Stimulated activated CD8-positive, alpha-beta memory T cell treated with anti-CD3 and anti-CD28 coated beads, Interleukin-4, amount 100 ng/mL, for 4 hours (primary cell): ENCODE measurements at places on chromosomes 7 and 10.

GRCh38 chr10:16700331-16700730, 116.9 kb downstream of the RSU1 start:
- DNase-seq = no peak

- DNase-seq = no peak
These were observed 74.8 kb downstream of the CDK13 start for GRCh38 chr7:40024841-40025240.

GRCh38 chr10:79004311-79004710, 64.5 kb upstream of the ZMIZ1 start:
- DNase-seq = no peak

GRCh38 chr7:23345601-23346000, 46.5 kb downstream of the MALSU1 start:
- DNase-seq = no peak

DNA sequence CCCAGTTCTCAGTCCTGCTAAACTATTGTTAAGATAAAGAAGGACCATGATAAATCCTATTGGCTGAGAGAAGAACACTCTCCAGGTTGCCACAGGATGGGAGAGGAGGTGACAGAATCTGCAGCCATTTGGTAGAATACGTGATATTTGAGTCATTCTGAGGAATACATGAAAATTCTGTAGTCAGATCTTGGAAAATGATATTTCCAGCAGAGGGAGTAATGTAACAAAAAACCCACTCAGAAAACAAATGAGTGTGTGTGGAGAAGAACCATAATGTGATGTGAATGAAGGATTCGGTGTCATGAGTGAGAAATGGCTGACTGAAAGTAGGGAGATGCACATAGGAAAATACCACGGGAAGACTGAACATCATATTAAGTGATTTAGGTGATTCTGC, 128.5 kb upstream of the PFKP start:
- DNase-seq = no peak

GRCh38 chr7:144437370-144438191, 34.1 kb upstream of the NOBOX start:
- DNase-seq = no peak

GRCh38 chr7:114886241-114886640, 35.7 kb upstream of the MDFIC start:
- DNase-seq = no peak

DNA sequence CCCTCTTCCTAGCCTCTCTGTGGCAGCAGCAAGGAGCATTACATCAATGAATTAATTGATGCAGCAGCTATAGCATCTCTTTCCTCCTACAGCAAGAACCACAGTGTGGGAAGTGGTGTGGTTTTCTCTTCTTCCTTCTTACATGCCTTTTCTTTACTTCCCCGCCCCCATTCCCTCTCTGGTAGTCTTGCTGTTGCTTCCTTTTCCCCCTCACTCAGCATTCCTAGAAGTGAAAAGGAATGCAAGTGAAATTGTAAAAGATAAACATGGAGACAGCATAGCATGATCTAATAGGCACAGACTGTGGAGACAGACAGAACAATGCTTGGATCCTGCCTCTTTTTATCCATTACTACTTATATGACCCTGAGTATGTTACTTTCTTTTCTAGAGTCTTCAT, 370.5 kb upstream of the BMPER start:
- no peak for DNase-seq

DNA sequence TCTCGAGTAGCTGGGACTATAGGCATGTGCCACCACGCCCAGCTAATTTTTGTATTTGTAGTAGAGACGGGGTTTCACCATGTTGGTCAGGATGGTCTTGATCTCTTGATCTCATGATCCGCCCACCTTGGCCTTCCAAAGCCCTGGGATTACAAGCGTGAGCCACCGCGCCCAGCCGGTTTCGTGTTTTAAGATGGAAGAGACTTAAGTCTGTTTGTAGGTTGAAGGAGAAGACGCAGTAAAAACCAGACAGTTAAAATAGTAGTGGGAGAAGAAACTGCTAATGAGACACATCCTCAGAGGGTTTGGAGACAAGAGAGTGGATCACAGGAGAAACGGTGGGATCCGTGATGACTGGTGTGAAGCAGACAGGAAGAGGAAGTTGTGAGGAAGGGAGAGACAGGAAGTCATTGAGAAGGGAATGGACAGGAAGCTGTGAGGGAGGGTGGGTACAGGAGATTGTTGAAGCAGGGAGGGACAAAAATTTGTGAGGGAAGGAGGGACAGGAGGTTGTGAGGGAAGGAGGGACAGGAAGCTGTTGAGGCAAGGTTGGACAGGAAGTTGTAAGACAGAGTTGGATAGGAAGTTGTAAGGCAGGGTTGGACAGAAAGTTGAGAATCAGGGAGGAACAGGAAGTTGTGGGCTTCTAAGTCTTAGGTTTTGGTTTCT, 115.5 kb downstream of the WDFY4 start:
- DNase-seq = no peak

- no peak for DNase-seq
These were observed 156.4 kb downstream of the PRPF18 start for GRCh38 chr10:13743101-13743693.

DNA sequence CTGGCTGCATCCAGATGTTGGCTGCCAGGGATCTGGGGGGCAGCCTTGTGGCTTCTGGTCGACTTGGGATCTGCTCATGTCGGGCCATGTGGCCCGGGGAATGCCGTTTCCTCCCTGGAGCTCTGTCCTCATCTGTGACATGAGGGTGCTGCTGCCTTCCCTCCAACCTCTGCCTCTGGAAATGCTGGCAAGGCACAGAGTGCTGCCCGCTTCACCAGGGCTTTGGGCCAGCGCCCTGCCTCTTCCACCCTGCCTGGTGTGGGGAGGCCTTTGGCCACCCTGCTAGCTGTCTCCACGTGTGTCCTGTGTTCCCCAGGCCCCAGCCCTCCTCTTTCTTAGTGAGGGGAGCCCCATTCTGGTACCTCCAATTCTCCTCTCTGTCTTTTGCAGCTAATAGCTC, 5.8 kb upstream of the SMARCD3 start:
- DNase-seq = no peak

DNA sequence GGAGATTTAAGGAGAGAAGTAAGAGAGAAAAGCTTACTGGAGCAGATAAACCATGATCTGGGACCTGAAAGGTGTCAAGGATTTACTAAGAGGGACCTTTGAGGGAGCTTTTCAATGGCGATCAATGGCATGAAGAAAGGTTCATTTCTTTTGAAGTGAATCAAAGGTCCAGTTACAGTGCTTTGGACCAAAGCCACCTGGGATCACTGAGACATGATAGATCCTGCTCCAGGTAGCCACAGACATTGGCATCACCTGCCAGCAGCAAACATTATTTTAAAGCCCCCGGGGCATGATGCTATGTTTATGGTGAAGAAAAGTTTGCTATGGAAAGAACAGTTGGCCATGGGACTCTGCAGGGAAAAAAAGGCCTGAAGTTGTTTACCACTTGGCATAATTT, 109.4 kb downstream of the SLC25A13 start:
- no peak for DNase-seq

DNA sequence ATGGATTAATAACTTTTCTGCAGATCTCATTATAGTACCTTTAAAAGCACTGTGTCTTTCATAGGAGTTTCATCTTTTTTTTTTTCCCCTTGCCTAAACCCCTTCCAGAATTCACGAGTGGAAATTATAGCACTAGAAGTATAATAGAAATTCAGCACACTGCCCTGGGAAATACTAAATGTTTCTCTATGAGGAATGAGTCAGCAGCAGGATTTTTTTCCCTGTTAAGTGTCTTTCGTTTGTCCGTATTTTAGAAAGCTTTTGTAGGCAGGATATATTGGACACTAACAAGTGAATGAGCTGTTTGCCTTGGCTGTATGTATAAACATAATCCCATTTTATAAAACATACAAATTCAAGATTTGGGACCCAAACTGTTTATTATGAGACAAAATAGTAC, 105.8 kb downstream of the EXOC4 start:
- DNase-seq = no peak

DNA sequence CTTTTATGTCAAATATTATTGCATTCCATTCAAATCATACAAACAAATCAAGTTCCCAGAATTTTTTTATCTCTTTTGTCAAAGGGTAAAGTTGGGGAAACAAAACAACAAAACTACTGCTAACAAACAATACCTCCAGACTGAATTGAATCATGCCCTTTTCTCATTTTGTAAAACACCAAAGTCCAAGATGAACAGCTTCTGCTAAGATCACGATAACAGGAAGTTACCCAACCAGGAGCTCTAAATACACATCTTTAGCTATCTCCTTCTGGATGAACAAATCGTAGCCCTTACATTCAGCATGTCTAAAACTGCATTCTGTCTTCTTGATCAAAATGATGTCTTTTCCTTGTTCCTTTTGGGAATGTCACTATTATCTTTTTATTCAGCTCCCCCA, 97.4 kb downstream of the CTTNBP2 start:
- no peak for DNase-seq

GRCh38 chr7:145293228-145293701, 457.4 kb upstream of the TPK1 start:
- no peak for DNase-seq

GRCh38 chr10:47127188-47127785, 172.7 kb upstream of the GDF10 start:
- no peak for DNase-seq

DNA sequence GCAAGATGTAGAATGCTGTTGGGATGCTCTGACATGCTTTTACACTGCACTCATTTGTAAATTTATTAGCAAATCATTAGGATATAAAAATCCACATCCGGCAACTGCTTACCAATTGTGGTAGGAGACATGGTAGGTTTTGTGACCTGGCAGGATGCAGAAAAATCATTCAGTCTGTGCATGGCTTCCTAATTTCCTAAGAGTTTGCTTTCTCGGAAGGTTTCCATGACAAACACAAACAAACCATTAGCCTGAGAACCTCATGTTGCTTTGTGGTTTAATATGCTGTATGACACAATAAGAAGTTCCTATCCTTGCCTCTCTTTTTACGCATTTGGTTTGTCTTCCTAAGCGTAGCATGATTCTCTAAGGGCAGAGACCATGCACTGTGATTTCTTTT, 14.7 kb upstream of the LMBR1 start:
- DNase-seq = no peak

DNA sequence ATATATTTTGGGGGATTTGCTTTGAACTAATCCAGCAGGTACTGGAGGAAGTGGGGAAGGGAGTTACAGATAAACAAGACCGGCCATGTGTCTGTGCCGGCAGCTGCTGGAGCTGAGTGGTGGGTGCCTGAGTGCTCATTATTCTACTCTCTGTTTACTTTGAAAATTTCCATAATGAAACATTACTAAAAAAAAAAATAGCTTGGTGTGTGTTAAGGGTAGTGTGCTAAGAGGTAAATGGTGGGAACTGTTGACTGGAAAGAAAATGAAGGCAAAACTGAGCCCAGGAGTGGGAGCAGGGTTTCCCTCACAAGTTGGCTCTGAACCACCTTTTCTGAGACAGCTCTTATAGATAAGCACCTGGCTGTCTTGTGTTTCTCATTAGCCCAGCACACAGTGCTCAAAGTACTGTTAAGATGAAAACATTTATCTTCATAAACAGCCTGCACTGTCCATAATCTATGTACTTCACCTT, 50.6 kb downstream of the PARD3 start:
- no peak for DNase-seq

GRCh38 chr7:151814400-151815009, 62.4 kb downstream of the PRKAG2 start:
- DNase-seq = no peak

DNA sequence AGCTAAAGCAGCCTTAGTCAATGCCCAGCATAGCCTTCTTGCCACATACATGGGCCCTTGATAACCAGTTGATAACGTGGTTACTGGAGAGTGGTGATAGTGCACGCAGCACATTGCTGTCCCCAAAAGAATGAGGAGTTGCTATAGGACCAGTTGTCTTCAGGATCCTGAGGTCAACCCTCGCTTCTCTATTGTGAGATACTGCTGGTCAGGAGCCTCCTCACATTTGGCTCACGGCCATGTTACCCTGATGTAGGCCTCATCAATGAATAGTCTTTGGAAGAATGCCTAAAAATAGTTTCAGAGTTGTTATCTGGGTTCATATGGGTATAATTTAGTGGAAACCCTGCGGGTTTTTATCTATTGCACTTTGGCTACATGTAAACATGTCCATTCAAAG, 230.7 kb downstream of the VTI1A start:
- DNase-seq = no peak

- no peak for DNase-seq
These were observed 517.0 kb downstream of the INHBA start for GRCh38 chr7:41185851-41186250.

DNA sequence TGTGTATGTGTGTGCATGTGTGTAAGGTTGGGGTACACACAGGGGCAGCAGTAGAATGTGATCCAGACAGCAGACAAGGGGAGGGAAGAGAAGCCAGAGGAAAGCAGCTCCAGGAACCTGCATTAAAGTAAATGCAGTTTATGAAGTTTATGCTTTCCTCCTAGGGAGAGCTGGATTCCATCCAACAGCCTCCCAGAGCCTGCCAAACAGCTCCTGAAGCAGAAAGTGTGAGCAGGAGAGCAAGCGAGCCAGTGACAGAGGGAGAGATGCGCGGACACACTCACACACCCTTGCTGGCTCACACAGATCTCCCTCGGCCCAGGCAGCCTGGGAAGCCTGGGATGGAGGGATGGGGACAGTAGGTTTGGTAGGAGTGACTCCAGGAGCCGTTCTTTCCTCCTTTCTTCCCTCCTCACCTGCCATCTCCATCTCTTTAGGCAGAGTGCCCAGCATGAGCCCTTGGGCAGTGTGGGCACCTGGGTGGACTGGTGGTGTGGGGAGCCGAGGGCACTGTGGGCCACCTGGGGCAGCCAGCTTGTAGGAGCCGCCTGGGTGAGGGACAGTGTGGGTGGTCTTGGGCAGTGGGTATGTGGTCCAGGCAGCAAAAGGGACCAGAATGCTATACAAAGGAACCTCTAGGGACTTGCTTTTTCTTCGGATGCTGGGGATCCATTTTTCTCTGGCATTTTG, 46.1 kb downstream of the PAX2 start:
- no peak for DNase-seq

DNA sequence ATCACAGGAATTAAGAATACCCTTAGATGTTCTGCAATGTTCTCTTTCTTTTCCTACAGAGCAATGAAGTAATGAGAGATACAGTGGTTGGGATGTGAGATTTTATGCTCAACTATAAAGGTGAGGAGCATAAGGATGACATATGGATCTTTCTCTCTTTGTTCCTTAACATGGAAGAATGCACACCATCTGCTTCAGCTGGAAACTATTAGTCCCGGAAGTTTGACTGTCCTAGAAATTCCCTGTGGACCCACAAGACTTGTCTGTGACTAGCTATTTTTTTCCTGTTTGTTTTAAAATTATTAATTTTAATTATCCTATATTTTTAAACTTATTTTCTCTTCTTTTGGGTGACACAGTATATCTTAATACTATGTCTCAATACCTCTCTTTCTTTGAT, 80.2 kb downstream of the DKK1 start:
- DNase-seq = no peak

GRCh38 chr7:43248961-43249822, 136.7 kb downstream of the HECW1 start:
- DNase-seq = no peak
